ENCODE measurements at places on chromosomes 12 and 14.

DNA sequence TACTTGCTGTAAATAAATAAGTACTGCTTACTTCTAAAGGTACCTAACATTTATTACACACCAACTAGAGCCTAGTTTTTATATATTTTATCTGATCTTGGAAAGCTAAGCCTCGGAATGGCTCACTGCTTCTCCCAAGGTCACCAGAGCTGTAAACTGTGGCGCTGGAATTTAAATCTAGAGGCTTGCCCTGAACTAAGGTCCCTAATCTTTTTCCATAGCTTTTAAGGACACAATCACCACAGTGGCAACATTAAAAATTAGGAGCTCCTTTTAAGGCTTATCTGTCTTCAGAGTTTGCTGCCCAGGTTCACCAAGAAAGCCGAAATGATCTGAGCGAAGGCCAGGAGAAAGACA, 670 bp downstream of the CCNB1IP1 start:
- DNase-seq: no peak

- no peak for DNase-seq
Observed at GRCh38 chr12:76006028-76006925, 25.3 kb downstream of the PHLDA1 start.

GRCh38 chr12:69475237-69475975, 5.2 kb downstream of the FRS2 start:
- DNase-seq: no peak

- no peak for DNase-seq
Observed at GRCh38 chr12:30877105-30877875, 49.3 kb upstream of the TSPAN11 start.

- no peak for DNase-seq
Observed at GRCh38 chr14:104970231-104971068, 7.7 kb downstream of the AHNAK2 start.

DNA sequence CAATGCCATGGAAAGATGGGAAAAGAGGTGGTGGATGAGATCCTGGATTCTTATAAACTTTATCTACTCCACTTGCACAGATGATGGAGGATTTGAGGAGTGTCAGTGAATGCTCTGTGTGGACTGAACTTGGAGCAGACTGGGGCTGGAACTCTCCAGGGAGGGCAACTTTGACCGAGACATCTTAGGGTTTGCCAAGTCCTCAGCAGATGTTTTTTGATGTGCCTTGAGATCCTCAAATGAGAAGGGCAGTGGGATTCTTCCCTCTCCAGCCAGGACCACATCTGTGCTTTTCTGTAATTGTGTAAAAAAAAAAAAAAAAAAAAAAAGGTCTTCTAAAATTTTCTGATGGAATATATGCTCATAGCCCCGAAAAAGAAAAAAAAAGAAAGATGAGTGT, 23.0 kb upstream of the MYL2 start:
- no peak for DNase-seq

DNA sequence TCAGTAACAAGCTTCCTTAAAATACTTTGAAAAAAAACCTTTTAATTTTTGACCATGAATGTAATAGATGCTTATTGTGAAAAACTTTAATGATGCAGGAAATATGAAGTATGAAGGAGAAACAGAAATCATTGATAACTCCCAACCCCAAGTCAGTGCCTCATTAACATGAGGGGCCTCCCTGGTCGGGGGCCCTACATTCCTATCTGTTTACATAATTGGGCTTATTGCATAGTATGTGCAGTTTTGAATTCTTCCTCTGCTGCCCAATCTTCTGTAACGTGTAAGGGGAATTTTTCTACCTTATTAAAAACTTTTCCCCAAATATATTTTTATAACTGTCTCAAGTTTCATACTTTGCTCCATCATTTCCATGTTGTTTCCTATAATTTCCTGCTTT, 63.0 kb downstream of the SLC25A47 start:
- DNase-seq: no peak

DNA sequence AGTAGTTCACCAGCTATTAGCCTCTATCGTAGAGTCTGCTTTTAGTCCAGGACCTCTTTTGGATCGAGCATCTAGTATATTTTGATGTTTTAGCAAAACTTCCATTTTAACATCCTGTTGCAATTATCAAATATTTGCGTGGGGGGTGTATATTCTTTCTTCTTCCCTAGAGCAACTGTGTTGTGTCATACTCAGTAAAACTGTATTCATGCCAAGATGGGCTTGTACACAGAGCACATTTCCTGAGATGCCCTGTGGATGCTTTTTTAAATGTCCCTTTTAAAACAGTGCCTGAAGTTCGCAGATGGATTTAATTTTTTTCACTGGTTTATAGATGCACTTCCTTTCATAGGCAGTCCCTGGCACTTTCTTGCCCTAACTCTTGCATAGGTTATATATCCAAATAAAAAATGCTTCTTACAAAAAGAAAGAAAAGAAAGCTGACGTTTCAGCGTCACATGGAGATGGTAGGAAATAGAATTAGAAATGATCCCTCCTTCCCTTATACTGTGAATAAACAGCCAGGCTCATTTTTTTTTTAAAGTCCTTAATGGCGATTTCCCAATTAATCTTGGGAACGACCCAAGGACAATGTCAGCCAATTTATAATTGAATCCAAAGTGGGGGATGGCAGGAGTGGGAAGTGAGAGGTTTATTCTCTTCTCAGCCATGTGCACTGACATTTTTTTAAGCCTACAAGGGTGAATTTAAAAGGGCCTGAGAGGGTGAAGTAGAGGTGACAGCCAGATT, 247.0 kb downstream of the SLC41A2 start:
- no peak for DNase-seq

GRCh38 chr12:116165036-116165425, 112.5 kb downstream of the MED13L start:
- no peak for DNase-seq

GRCh38 chr12:49703647-49704137, 3.5 kb downstream of the FMNL3 start:
- DNase-seq: no peak

DNA sequence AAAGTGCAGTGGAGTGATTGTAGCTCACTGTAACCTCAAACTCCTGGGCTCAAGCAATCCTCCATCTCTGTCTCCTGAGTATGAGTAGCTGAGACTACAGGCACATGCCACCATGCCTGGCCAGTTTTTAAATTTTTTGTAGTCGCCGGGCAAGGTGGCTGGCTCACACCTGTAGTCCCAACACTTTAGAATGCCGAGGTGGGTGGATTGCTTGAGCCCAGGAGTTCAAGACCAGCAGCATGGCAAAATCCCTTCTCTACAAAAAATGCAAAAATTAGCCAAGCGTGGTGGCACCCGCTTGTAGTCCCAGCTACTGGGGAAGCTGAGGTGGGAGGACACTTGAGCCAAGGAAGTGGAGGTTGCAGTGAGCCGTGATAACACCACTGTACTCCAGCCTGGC, 219.5 kb downstream of the KLHL28 start:
- DNase-seq: no peak

GRCh38 chr12:91057368-91058165, at the start of gene KERA:
Gene KERA, minus strand, starts transcription at chr12:91058024. Its CDS starts 1,743 bp downstream, at chr12:91056281.
- DNase-seq: no peak

DNA sequence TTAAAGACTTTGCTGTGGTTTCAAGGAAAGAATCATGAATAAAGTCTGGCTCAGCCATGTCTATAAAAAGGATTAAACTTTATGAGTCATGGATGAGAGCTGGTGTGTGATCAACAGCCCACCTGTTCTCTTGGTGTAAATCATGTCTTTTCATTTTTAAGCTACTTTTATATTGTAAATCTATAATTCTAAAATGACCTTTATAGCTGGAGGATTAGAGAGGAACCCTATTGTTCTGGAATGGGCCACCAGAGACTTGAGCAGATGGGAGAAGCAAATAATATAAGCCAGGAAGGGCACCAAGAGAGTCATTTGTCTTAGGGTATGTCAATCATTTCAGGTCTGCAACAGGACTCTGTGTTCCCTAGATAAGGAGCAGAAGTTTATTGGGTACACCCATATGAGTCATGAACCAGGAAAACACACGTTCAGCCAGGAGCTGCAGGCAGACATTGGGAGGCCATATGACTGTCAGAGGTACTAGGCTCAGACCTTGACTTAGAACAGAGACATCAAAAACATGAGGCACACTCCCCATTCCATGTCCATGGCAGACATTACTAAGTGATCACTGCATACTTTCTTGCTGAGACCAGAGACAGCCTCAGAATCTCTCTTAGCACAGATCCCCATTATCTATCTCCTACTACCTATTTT, 49.3 kb downstream of the NDUFA12 start:
- DNase-seq: no peak

DNA sequence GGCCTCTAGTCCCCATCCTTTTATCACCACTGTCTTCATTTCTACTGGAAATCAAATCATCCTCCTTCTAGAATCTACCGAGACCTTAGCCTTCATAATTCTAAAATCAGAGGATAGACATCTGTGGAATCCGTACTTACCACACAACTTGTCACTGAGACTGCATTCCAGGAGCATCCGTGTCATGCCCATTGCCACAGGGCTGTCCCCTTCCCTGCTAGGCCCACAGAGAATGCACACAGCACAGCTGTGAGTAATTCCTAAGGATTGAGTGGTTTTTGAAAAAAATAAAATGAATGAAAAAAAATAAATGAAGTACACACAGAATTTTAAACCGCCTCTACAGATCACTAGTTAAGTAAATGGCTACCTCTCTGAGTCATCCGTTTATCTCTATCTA, 21.0 kb upstream of the MAGOHB start:
- no peak for DNase-seq

GRCh38 chr14:34620839-34621238, 9.1 kb downstream of the SNX6 start:
- no peak for DNase-seq

DNA sequence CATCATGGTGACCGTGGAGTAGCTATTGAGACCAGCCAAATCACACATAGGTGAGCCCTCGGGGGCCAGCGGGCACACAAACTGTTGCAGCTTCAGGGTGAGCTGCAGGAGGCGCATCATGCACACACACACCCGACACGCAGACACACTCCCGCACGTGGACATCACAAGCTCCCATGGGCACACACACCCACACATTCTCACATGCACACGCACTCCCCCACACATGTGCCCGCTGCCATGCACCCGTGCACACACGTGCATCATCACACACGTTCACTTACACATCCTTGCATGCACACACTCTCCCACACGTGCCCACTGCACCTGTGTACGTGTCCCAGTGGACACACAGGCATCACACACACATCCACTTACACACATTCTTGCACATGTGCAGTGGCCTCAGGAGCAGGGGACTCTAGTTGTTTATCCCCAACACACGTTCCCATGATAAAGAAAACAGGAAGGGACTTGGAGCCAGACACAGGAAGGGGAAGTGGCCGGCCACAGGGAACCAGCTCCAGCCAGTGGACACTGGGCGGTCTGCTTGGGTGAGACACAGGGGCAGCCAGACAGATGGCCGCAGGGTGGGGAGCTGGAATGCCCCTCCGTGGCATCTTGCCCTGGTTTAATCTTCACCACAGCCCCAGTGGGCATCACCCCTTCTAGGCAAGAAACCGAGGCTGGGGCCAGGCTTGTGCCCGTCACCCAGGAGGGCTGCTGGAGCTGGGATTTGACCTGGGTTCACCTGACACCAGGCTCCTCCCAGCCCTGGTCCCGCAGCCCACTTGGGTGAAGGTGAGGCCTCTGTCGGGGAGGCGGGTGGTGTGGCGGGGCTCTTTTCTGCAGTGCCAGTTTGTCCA, 49.7 kb downstream of the CYP46A1 start:
- DNase-seq: no peak

DNA sequence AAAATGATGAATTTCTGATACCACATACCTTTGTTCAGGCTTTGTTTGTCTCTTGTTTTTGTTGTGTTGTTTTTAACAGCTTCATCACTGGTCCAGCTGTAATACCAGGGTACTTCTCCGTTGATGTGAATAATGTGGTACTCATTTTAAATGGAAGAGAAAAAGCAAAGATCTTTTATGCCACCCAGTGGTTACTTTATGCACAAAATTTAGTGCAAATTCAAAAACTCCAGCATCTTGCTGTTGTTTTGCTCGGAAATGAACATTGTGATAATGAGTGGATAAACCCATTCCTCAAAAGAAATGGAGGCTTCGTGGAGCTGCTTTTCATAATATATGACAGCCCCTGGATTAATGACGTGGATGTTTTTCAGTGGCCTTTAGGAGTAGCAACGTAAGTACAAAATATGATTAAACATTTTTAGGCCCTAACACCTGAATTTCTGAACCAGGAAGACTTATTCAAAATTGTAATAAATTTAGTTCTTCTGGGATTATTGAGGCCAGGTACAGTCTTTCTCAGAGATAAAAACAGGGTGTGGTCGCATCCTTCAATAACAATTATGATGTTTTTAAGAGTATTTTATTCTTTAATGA, 22.4 kb downstream of the RXYLT1 start:
- no peak for DNase-seq

- DNase-seq: no peak
Observed at GRCh38 chr14:27730204-27730603, 1036.4 kb upstream of the FOXG1 start.

- DNase-seq: peak; percentile 8
Observed at GRCh38 chr14:55438066-55438683, 2.2 kb downstream of the TBPL2 start.

GRCh38 chr12:6887460-6887859, 14.4 kb upstream of the SPSB2 start:
- no peak for DNase-seq

DNA sequence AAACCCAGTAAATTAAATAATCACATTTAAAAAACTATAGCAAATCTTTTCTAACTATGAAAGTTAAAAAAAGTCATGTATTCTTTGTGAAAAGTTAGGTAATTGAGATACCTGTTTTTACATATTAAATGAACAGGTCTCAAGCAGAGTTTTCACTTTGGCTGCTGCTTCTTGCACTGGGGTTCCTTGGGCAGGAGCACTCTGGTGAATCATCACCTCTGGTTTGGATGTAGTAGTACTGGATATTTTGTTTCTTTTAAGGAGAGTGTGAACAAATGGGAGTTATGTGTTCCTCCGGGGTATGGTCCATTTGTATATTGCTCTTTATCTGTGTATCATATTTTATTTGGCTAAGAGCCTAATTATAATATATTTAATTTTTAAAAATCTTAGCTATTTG, 82.7 kb downstream of the FUT8 start:
- no peak for DNase-seq

GRCh38 chr14:100132903-100133510, 26.4 kb downstream of the DEGS2 start:
- DNase-seq: no peak

DNA sequence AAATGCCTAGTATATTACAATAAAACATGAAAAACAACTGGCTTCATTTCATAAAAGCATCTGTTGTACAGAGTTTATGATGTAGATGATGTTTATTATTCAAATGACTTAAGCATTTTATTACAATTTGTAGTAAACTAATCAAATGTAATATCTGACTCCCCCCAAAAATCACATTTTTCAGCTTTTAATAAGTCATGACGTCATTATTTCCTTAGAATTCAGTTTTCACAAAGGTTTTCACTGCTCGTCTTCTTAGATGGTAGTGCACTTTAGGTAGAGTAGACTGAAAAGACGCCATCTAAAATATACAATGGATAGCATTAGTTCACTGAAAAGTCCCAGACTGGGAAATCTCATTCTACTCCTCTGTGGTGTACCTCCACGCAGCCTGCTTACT, 181.5 kb downstream of the ACSS3 start:
- no peak for DNase-seq

- no peak for DNase-seq
Observed at GRCh38 chr12:77766224-77766623, 64.5 kb upstream of the NAV3 start.

- DNase-seq: no peak
Observed at GRCh38 chr14:76293221-76293620, 82.7 kb upstream of the ESRRB start.
